ENCODE measurements at places on chromosomes 6 and 20. TPM values are rescaled to one million over a fixed set of nuclear protein-coding genes. Genes with fewer than 3 reads are reported as not detected.

FGD2 gene
- total RNA-seq = not detected

ADGRB3 gene
- under 0.01 TPM for total RNA-seq

TREML1 gene
- total RNA-seq = not detected

GRIK2 gene
- 0.25 TPM for total RNA-seq

TPD52L2 gene
- total RNA-seq = 171 TPM

TREML4 gene
- not detected for total RNA-seq

RRAGD gene
- 2.3 TPM for total RNA-seq
